ENCODE measurements at places on chromosomes 12 and 14.

DNA sequence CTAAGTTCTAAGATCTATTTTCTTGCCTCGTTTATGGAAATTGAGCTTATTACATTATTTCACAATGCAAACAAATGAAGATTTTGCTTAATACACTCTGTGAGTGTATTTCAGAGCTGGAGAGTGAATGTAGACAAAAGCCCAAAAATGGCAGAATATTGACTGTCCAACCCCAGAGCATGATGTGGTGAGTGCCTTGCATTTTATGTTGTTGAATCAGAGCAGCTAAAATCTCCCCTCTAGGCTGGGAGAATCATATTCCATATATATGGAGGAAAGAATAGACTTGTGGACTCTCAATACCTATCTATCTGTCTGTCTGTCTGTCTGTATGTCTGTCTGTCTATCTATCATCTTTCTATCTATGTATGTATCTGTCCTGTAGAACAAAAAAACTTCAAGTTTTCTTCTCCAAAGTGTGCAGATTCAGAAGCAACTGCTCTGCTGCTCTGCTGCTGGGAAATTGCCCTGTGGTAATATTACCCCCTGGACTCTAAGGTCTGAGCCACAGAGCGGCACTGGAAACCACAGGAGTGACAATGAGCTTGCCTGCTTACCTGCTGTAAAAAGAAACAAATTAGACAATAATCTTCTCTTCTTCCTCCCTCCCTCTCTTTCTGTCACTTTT is 209.4 kb upstream of the PRICKLE1 start:
- no peak for DNase-seq
- no peaks in the 10 kb centered on the region for H3K36me3 ChIP-seq
- no peak overlapping the region for H3K27ac ChIP-seq
- H3K4me3 ChIP-seq, result no peak overlapping the region

GRCh38 chr14:92600318-92601053 is 86.9 kb downstream of the RIN3 start:
- peaks cover 20% of the 10 kb centered on the region for H3K4me1 ChIP-seq
- peaks cover 10% of the 10 kb centered on the region for H3K36me3 ChIP-seq
- H3K27ac ChIP-seq, result no peak overlapping the region

DNA sequence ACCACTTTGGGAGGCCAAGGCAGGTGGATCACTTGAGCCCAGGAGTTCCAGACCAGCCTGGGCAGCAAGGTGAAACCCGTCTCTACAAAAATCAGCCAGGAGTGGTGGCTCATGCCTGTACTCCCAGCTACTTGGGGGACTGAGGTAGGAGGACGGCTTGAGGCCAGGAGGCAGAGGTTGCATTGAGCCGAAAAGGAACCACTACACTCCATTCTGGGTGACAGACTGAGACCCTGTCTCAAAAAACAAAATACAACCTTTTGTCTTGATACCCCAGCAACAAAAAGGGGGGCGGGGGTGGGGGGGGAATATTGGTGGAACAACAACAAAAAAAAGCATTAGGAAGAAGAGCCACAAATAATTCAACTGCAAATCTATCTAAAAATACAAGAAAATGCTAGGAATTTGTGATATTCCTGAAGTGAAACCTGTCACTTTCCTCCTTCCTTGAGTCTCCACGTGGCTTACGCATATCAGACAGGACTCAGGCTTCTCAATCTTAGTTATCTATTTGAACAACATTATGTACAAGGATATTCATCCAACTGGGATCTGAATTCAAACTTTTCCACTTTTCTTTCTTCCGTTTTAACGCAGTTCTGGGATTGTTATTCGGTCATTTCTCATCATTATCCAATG is 1.3 kb downstream of the R3HDM2 start:
- peak overlapping the region; percentile 99 for H3K27ac ChIP-seq
- peaks cover 12% of the 10 kb centered on the region for H3K4me1 ChIP-seq
- peak overlapping the region; percentile 71 for H3K4me3 ChIP-seq
- peaks cover 3% of the 10 kb centered on the region for H3K36me3 ChIP-seq

- no peak overlapping the region for H3K4me3 ChIP-seq
- H3K36me3 ChIP-seq, result peaks cover 56% of the 10 kb centered on the region
- DNase-seq, result peak; percentile 78
- peak overlapping the region; percentile 62 for H3K27ac ChIP-seq
These were observed 11.1 kb downstream of the SSH1 start for GRCh38 chr12:108846290-108846701.

DNA sequence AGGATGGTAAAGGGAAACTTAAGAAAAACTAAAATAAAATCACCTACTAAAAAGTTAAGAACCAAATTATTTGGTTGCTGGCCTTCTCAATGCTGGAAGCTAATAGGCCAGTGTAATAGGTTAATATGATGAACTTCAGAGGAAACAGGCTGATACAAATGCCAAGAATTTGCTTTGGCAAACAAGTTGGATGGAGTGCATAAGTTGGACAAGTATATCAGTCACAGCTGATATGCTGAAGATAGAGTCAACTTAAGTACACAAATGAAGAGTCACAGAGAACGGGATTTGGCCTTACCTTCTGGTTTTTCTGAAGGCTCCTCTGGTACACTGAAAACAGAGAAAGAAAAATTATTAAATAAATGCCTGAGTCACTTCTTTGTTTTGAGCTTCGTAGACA is 48.2 kb downstream of the ZFYVE26 start:
- peaks cover 78% of the 10 kb centered on the region for H3K36me3 ChIP-seq
- no peaks in the 10 kb centered on the region for H3K4me1 ChIP-seq
- H3K27ac ChIP-seq, result no peak overlapping the region
- no peaks in the 10 kb centered on the region for H3K27me3 ChIP-seq
- no peak overlapping the region for H3K4me3 ChIP-seq
- DNase-seq, result no peak

DNA sequence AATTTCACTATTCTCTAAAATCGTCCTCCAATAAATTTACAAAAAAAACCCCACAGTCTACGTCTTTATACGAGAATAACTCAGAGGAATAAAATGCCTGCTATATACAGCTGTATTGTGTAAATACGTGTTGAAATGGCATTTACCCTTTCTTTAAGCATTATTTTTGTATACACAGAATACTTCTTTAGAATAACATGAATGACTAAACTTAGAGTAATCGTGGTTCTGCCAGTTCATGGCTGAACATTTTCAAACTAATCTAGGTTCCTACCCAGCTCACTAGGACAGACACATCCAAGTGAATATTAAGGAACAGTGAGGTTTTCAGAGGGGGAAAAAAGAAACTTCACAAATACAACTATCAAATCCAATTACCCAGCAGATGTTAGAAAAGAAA is 24.6 kb downstream of the DICER1 start:
- no peak overlapping the region for H3K27ac ChIP-seq
- H3K4me1 ChIP-seq, result no peaks in the 10 kb centered on the region
- no peaks in the 10 kb centered on the region for H3K27me3 ChIP-seq
- no peak overlapping the region for H3K4me3 ChIP-seq
- no peak for DNase-seq

DNA sequence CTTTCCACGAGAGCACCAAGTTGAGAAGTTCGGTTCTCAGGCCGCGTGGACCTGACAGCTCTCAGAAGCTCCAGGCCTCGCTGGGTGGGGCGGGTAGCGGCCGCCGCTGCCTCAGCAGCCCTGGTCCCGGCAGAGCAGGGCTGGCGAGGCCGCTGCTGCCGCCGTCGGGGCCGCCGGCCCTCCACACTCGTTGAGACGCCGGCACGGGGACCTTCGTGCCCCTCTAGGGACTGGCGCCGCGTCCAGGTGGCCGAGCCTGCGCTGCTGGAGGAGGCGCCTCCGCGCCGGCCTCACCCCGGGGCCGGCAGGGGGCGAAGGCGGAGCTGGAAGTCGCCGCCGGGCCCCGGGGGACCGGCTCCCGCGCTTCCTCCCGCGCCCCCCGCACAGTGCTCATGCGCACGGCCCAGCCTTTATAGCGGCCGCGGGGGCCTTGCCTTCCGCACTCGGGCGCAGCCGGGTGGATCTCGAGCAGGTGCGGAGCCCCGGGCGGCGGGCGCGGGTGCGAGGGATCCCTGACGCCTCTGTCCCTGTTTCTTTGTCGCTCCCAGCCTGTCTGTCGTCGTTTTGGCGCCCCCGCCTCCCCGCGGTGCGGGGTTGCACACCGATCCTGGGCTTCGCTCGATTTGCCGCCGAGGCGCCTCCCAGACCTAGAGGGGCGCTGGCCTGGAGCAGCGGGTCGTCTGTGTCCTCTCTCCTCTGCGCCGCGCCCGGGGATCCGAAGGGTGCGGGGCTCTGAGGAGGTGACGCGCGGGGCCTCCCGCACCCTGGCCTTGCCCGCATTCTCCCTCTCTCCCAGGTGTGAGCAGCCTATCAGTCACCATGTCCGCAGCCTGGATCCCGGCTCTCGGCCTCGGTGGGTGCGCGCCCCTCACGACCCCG is at the start of gene COCH:
Gene COCH, plus strand, starts transcription at position 440 of the 879 bp plus-strand sequence. Its CDS starts 380 bp downstream, at position 820.
- H3K4me3 ChIP-seq, result peak within 1 kb of the TSS; percentile 56
- peak; percentile 66 for DNase-seq
- H3K4me1 ChIP-seq, result peaks cover 16% of the 10 kb centered on the region

- DNase-seq, result no peak
- H3K4me3 ChIP-seq, result no peak overlapping the region
- peaks cover 80% of the 10 kb centered on the region for H3K4me1 ChIP-seq
These were observed 18.4 kb downstream of the ASB2 start for GRCh38 chr14:93957751-93958566.

All from muscle of leg (tissue), 16 donors.